ENCODE measurements at places on chromosomes 11 and 22.
A peak's percentile ranks its signal among the peaks of the same experiment; 100 is the strongest.

DNA sequence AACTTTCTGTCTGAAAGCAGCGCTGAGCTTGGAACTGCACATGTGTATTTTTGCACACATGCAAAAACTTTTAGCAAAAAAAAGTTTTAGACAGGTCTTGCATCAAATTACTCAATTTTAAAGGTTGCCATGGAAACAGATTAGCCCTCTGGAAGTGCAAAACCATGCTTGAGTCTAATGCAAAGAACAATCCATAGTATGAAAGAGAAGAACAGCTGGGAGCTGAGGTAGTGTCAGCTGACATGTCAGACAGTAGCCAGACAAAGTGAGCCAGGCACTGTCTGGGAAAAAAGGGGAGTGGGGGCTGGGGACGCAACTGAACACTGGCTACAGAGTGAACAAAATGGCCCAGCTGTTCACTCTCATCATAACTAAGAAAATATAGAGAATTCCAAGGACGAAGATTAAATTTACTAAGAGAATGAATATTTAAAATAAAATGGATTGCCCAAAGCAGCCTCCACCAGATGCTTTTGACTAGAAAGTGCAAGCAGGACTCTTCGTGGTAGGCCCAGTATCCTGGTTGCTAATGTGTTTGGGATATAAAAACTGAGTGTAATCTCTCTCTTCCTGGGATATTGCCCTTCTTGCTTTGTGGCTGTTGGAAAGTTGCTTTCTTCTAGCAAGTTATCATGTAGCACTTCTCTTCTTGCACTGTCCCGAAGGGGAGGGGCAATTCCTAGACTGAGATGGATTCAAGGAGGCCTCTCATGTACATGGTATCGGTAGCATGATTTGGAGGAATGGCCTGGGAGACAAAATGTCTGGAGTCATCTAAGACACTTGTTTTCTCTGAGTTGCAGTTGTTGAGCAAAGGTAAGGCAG, 434.1 kb upstream of the FAT3 start:
- no peak for DNase-seq

GRCh38 chr11:119481667-119482400, 58.9 kb upstream of the THY1 start:
- DNase-seq = no peak

DNA sequence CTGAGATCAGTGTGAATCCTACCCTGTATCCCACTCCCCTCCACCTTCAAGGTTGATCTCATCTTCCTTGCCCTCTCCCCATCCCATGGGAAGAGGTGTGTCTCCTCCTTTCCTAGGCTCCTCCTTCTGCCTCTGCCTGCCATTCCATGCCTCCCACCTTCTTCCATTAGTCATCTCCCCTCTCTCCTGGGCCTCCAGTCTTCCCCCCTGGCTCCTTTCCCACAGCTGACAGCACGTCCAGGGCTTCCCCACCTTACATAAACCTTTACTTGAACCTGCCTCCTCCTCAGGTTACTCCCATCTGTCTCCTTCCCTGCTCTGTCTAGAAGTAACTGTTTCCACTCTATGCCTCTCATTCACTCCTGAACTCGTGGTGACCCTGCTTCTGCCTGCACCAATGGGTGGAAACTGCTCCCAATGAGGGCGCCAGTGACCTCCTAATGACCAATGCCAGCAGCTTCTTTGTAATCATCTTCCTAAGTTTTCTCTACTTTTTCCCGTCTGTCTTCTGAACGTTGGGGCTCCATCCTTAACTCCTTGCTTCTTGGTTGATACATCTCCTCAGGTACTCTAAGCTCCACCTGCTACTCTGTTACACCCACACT, 266.9 kb upstream of the NARS2 start:
- DNase-seq = peak; percentile 53

- no peak for DNase-seq
Observed at GRCh38 chr22:47810505-47811500, 1048.4 kb downstream of the TBC1D22A start.

- DNase-seq = peak; percentile 84
Observed at GRCh38 chr22:50306753-50307749, at the start of gene PLXNB2. Gene PLXNB2, minus strand, starts transcription at chr22:50307646. Its CDS starts 17,062 bp downstream, at chr22:50290584.

- DNase-seq = no peak
Observed at GRCh38 chr11:124745270-124745834, 5.6 kb downstream of the NRGN start.

- peak; percentile 35 for DNase-seq
Observed at GRCh38 chr11:2777386-2777785, 77.6 kb upstream of the KCNQ1OT1 start.

GRCh38 chr22:42410708-42411107, 21.5 kb downstream of the NFAM1 start:
- no peak for DNase-seq

GRCh38 chr11:130487924-130488815, 39.7 kb downstream of the ADAMTS15 start:
- DNase-seq = no peak

- no peak for DNase-seq
Observed at GRCh38 chr11:124670732-124671131, 2.8 kb downstream of the SIAE start.

DNA sequence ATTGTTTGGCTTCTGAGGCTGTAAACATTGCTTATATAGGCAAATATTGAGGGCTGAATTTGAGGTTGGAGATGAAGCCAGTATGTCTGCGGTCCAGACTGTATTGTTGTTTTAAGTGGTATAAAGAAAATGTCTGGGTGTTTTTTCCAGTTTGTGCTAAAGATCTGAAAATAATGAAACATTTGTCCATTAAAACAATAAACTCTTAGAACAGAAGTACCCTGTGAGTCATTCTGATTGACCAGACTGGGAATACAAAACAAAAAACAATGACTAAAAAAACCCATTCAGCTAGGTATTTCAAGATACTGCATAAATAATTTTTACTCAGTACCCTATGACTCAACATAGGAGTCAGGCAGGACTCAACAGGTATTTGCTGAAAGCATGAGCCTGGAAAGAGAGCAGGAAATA, 20.4 kb downstream of the ALKBH8 start:
- DNase-seq = no peak

DNA sequence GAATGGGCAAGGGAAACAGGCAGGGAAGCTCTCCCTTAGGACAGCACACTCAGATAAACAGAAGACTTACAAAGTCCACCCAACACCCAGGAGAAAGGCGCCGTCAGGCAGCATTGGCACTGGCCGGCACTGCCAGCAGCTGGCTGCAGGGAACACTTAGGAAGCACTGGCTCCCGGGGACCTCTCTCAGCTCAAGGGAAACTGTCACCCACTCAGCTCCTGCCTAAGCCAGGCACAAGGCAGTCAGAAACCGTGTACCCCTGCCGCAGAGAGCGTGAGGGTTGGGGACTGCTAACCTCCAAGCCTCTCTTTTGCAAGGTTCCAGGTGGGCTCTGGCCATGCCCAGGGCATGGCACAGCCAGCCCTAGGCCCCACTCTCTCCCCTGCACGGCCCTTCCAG, 64.7 kb downstream of the DGCR2 start:
- no peak for DNase-seq

DNA sequence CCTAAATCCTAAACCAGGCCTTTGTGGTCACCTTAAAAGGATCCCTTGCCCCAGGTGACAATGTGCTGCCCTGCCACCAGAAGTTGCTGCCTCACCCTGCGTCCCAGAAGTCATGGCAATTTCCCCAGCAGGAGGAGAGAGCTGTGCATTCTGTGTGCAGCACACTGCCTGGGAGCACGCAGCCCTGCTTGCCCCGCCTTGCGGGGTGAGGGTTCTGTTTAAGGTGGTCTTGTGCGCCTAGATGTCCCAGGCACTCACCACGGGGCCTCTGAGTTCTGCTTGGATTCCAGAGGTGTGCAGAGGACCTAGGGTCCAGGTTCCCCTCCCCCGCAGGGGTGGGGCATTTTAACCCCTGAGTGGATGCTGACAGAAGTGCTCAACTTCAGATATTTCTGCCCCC, 95.0 kb downstream of the GRAMD1B start:
- DNase-seq = no peak

- DNase-seq = peak; percentile 19
Observed at GRCh38 chr22:35938226-35938625, 90.4 kb downstream of the RBFOX2 start.

Measured in foreskin fibroblast (primary cell).